ENCODE measurements at places on chromosomes 2 and 18. TPM values are rescaled to one million over a fixed set of nuclear protein-coding genes. Genes with fewer than 3 reads are reported as not detected.

DNA sequence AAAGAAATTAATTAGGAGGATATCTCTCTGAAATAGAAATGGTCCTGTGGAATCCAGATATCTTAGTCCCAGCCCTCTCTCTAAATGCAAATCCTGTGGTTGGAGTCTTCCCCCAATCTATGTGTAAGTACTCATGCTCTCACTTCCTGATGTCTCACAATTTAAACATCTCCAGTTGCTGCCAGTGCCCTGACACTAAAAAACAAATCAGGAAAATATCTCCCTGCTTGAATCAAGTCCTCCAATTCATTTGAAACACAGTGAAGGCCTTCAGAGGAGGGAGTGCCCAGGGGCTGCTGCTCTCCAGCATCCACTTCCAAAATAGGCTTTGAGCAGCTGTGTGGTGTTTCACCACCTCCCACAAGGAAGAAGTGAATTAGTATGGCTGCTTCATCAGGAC, 413.8 kb downstream of the RAD51AP2 start:
- DNase-seq = peak; percentile 41

DNA sequence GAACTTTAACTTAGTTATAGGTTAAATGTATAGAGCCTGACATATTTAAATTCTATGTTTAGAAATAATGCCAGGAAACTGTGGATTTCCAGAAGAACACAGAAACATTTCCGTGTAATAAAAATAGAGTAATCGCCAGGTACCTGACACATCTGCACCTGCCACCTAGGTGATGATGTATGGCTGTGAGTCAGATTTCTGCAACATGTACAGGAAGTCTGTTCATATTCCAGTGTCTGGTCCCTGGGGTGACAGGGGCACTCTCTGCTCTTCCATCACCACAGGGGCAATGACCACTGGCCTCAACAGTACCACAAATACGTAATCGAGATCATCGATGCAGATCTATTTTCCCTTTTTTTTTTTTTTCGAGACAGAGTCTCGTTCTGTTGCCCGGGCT, 101.1 kb upstream of the LPIN2 start:
- no peak for DNase-seq

DNA sequence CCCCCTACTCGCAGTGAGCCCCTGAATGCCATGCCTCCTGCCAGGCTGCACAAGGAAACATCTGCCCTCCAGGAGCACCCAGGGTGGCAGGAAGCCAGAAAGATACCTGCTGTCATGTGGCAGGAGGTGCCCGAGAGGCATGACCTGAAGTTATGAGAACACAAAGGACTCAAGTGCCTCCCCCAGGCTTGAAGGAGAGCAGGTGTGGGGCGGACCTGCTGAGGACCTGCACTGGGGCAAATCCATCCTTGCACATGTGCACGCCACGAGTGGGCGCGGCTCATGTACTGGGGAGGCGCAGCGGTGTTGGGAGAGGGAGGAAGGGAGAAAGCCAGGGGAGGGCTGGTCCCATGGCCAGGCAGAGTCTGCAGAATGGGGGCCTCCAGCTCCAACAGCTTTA, 26.9 kb downstream of the SDC1 start:
- no peak for DNase-seq

The TYMS gene
- 22.1 TPM for total RNA-seq

GRCh38 chr2:144999071-144999875, 479.4 kb upstream of the ZEB2 start:
- no peak for DNase-seq

DNA sequence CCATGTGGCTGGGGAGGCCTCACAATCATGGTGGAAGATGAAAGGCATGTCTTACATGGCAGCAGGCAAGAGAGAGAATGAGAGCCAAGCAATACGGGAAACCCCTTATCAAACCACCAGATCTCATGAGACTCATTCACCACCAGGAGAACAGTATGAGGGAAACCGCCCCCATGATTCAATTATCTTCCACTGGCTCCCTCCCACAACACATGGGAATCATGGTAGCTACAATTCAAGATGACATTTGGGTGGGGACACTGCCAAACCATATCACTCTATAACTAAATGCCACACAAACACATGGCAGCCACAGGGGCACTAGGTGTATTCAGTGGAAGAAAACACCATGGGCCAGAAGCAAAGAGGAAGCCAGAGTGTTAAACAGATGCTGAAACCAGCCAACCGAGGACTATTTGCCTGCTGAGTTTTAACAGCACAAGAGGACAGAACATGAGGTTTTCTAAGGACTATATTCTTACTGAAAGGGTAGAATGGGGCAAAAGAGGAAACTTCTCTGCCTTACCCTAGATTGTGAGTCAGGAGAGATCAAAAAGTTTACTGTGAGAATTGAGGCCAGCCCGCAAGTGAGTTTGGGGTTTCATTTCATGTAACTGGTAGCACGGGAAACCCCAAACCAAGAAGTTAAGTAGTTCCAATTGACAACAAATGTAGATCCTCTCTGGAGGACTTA, 49.2 kb downstream of the SIGLEC15 start:
- DNase-seq = no peak
